T-helper 2 cell (primary cell): ENCODE measurements at places on chromosomes 12 and 14.

- DNase-seq: no peak
These were observed 30.3 kb downstream of the PIGH start for GRCh38 chr14:67569651-67570290.

- no peak for DNase-seq
These were observed 2.3 kb upstream of the MDM2 start for GRCh38 chr12:68805592-68806120.

DNA sequence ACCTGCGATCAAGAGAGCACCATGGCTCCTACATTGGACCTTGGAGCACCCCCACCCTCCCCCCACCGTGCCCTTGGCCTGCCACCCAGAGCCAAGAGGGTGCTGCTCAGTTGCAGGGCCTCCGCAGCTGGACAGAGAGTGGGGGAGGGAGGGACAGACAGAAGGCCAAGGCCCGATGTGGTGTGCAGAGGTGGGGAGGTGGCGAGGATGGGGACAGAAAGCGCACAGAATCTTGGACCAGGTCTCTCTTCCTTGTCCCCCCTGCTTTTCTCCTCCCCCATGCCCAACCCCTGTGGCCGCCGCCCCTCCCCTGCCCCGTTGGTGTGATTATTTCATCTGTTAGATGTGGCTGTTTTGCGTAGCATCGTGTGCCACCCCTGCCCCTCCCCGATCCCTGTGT lies 1.8 kb upstream of the RNU7-1 start:
- no peak for DNase-seq

DNA sequence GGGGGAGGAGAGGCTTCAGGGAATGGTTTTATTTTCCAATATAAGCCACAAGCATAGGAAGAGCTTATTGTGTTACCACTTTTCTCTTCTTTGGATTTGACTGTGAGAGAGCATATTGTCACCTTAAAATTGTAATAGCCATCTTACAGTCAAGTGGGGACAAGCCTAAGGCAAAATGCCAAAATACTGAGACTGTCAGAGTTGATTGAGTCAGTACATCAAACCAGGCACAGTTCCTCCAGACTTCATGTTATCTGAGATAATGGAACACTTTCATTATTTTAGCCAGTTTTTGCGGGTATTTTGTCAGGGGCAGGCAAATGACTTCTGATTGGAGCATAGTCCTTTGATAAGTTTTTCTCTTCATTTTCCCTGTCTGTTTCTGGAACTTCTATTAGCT lies 19.5 kb upstream of the NUBPL start:
- no peak for DNase-seq

GRCh38 chr14:93011650-93012325 lies 88.8 kb downstream of the CHGA start:
- no peak for DNase-seq

- no peak for DNase-seq
These were observed 503.7 kb downstream of the NRXN3 start for GRCh38 chr14:78673845-78674244.

DNA sequence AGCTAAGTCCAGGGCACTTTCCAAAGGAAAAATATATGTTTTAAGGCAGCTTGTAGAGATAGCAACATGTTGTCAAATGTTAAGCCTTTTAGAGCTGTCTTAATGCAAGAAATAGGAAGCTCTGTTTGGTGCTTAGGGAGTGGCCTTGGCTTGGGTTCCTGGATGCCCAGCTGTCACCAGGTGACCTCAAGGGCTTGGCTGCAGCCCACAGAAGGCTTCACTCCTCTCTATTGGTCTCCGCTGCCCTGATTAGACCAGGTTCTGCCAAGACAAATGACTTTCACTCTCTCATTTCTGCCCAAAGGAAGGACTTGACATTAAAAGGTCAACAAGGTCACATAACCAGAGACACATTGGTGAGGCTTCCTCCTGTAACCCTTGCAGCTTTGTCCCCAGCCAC lies 76.8 kb downstream of the WSCD2 start:
- DNase-seq: no peak

- no peak for DNase-seq
These were observed 72.5 kb downstream of the ACSS3 start for GRCh38 chr12:81150382-81150781.

DNA sequence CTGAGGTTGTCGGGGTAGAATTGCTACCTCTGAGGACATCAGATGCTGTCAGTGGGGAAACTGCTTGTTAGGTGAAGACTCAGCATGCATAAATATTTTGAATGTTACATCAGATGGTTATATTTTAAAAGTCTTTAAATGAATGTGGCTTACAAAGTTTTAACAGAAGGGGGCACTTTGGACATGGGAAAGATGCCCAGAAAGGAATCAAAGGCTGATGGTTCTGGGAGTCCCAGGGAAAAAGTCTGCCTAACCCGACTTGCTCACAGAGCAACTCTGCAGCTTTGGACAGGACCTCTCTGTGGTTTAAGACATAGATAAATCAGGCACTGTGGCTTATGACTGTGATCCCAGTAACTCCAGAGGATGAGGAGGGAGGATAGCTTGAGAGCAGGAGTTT lies 474.9 kb downstream of the ATP23 start:
- DNase-seq: no peak

GRCh38 chr14:73241481-73242165 lies 4.3 kb downstream of the PAPLN start:
- no peak for DNase-seq

DNA sequence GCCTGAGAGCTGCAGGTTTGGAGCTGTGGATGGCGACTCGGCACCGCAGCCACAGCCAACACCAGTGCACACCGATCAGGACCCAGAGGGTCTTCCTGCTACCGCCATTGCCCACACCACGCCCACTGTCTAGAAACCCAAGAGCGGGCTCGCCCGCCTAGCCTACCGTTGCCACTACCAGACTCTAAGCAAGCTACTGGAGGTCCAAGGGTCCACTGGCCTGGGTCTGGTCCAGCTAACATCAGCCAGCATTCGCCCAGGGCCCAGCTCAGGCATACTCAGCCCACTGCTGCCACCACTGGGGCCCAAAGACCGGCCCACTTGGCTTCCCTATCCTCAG lies 30.5 kb upstream of the MON2 start:
- DNase-seq: no peak

- DNase-seq: no peak
These were observed 44.2 kb downstream of the LTBP2 start for GRCh38 chr14:74567646-74568379.

- no peak for DNase-seq
These were observed 96.7 kb downstream of the NUAK1 start for GRCh38 chr12:106042037-106042436.
